ENCODE measurements at places on chromosomes 12 and 14.

- DNase-seq, result no peak
These were observed 76.7 kb downstream of the TMEM121 start for GRCh38 chr14:105602799-105603793.

DNA sequence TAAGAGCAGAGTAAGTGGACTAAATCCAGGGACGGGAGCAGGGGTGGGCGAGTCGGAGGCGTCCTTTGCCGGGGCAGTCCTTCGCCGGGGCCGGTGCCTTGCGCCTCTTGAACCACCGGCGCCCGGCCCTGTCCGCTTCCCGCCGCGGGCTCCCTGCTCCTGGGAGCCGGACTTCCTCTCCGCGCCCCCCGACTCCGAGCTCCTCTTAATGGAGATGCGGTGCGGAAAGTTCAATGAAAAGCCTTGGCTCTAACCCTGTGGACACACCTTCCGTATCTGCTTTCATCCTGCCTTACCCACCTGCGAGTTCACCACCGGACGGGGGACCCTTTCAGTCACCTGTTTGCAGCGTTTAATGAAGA is 412 bp downstream of the FGFR1OP2 start:
- no peak for DNase-seq

DNA sequence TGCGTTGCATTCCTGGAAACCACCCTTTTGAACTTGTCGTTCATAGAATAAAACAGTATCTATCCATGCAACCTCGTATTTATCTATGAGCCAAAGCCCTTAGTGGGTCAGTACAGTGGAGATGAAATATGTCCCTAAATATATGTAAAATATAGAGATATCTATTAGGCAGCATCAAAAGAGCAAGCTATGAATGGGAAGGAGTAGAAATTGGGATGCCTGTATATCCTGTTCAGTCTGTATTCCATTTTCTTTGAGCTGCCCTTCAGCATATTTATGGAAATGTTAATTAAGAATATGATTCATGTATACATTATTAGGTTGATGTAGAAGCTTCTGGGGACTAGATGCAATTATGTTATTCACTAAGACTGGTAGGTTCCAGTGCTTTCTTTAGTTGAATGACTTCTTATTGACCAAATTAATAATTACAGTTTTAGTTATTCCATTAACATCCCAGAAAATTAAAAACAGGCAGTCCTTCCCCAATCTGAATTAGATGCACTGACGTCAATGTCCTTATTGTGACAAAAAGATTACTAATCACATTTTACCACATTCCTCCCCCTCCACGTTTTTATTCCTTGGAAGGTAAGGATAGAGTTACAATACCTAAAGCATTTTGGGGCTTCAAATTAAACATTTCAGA is 11.9 kb upstream of the FRMD6 start:
- DNase-seq, result no peak

- DNase-seq, result no peak
These were observed 46.0 kb downstream of the FAM222A start for GRCh38 chr12:109759595-109759994.

- DNase-seq, result peak; percentile 69
These were observed 2.4 kb upstream of the WIF1 start for GRCh38 chr12:65123435-65124063.

DNA sequence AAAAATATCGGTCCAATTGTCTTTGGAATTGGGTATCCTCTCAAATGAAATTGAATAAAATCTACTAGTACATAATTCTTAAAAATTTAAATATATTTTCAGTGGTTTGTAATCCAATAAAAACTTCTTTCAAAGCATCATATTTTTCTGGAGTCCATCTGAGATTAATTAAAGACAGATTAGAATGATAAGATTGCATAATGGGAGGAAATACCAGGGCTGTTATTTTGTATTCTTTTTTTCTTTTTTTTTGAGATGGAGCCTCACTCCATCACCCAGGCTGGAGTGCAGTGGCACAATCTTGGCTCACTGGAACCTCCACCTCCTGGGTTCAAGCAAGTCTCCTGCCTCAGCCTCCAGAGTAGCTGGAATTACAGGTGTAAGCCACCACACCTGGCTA is 103.8 kb downstream of the TMTC3 start:
- DNase-seq, result no peak

DNA sequence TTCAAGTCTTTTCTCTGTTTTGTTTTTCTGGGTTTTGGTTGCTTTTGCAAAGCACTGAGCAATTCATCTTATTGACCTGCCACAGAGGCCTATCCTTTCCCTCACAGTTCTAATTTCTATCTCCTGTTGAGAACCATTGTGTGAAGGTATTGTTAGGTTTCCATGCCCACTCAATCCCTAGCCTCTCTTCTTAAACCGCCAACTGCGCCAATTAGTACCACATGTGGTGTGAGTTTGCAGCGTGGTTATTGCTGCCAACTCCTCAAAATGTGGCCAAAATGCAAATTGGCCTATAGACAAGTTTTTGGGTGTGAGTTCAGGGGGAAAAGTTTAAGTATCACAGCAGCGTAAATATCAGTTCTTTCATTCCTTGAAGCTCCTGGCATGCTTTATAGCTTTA is 232.6 kb downstream of the FLRT2 start:
- DNase-seq, result peak; percentile 80

DNA sequence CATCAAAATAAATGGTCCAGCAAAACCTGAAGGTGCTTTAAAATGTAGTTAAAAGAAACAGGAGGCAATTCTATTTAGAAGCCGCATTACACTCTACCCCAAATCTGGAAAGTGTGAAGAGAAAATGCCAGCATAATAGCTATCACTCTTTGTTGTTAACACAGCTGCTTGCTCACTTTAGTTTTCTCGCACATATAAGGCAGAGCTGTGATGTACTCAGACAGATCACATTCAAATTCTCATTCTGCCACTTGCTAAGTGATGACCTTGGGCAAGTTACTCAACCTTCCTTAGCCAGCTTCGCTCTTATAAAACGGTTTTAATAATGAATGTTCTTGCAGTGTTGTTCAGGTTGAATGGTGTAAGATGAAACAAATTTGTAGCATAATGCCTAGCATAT is 56.0 kb upstream of the MGAT4C start:
- DNase-seq, result no peak

Measured in neural progenitor cell (in vitro differentiated cells).